Stimulated activated CD4-positive, alpha-beta T cell treated with anti-CD3 and anti-CD28 coated beads, TNF-alpha, amount 100 ng/mL, for 48 hours (primary cell): ENCODE measurements at places on chromosomes 7 and 10.

- DNase-seq, result no peak
Measured at GRCh38 chr7:84454174-84454959, 259.8 kb upstream of the SEMA3A start.

- no peak for DNase-seq
Measured at GRCh38 chr7:50331564-50332208, 27.2 kb downstream of the IKZF1 start.

DNA sequence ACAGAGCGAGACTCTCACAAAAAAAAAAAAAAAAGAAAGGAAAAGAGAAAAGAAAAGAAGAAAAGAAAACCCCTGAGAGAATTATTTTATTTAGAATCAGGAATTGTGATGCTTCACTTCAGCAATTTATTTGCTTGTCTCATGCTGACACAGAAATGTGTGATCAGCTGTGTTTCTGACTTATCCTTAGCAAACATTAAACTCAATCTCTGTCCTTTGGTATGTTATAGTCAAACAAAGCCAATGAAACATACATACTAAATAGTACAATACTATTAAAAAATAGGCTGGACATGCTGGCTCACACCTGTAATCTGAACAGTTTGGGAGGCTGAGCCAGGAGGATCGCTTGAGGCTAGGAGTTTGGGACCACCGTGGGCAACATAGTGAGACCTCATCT, 733.0 kb upstream of the FZD8 start:
- DNase-seq, result no peak

DNA sequence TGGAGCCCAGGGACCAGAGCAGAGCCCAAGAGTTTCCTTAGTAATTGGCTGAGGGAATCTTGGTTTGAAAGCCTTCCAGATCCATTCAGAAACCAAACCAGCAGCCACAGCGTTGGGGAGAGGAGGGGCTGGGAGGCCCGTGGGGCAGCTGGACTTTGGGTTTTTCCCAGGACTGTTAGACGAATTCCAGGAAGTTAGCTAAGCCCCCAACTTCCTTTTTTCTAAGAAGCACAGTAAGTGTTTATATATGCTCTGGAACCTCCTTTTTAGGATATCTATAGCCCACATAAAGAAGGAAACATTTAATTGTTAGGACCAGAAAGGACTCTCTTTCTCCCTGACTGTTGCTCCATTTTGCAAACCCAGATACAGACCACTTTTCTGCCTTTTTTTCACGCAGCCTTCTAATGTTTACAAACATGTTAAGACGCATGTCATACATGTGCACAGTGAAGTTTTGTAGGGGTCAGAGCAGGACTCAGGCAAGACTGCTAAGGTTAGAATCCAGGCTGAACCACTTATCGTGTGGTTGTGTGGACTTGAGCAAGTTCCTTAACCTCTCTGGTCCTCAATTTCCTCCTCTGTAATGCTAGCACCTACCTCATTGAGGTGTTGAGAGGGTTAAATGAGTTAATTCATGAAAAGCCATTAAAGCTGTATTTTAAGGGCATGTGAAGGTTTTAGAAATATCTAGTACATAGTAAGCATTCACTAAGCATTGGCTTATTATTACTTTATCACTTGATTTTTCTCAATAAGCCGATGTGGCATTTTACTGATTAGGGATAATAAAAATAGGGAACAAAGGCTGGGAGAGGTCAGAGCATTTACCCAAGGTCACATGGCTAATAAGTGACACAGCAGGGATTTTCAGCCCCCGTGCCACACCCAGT, 42.4 kb downstream of the TBATA start:
- no peak for DNase-seq

DNA sequence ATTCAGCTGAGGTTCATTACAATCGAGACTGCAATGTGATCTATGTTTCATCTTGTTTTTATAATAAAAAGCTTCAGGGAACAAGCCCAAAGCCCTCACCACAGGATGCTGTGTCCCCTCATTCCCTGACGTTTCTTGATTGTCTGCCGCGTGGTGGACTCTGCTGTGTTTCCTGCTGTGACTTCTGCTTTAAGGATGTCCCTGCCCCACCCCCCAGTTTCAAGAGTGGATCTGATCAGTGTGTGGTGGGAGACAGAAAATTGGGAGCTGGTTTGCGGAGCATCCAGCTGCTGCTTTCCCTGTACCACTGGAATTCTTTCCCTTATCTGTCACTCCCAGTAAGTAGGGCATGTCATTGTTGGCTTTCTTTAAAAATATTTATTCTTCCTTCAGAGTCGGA, 86.2 kb downstream of the CREM start:
- no peak for DNase-seq

DNA sequence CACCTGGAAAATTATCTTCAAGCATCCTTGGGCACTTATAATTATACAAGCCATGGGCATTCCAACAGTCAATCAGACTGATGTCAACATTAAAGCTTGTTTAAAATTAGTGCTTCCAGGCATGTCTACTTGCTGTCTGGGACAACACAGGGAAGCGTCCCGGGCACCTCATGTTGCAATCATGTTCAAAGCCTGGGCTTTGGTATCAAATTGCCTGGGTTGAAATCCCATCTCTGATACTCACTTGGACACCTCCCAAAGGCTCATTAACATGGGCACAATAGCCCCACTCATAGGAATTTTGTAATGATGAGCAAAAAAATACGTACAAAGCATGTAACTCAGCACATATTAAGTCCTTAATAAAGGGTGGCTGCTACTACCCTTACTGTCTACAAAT, 14.4 kb downstream of the AIFM2 start:
- DNase-seq, result no peak
